ENCODE measurements at places on chromosomes 4 and X. TPM values are rescaled to one million over a fixed set of nuclear protein-coding genes. Genes with fewer than 3 reads are reported as not detected.

DNA sequence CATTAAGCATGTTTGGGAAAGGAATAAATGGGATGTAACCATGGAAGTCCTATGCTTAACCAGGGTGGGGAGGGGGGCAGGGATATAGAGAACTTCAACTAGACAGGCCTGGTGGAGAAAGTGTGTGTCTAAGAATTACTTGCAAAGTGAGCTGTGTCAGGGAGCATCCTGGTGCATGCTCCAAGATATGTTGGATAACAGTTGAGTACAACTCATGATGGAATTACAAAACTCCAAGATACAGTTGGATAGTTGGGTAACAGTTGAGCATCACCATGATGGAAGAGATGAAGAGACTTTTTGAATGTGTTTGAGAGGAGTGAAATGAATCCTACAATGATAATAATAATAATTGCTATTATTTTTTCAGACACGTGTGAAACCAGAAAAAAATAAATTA, 26.1 kb upstream of the ACSL1 start:
- no peaks in the 10 kb centered on the region for H3K4me1 ChIP-seq
- 0 out of 2 replicates have a peak, but pooled peaks cover 10% of the 10 kb centered on the region for H3K27me3 ChIP-seq
- no peaks in the 10 kb centered on the region for H3K36me3 ChIP-seq

GRCh38 chr4:3210467-3210866, 38.5 kb upstream of the MSANTD1 start:
- H3K36me3 ChIP-seq: peaks cover 37% of the 10 kb centered on the region
- H3K4me1 ChIP-seq: no peaks in the 10 kb centered on the region
- no peaks in the 10 kb centered on the region for H3K27me3 ChIP-seq

DNA sequence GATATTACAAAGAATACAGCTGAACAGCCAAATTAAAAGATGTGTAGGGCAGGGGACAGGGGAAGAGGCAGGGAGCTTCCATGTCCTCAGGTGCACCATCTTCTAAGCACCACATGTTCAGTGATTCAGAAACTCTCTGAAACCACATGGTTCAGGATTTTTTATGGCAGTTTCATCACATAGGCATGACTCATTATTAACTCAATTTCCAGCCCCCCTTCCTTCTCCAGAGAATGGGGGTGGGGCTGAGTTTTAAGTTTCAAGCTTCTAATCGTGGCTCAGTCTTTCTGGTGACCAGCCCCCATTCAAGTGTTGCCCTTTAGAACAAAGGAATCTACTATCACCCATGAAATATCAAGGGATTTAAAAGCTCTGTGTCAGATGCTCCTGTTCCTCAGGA, 317.8 kb upstream of the GALNT7 start:
- H3K4me1 ChIP-seq: no peaks in the 10 kb centered on the region
- no peak overlapping the region for H3K4me3 ChIP-seq
- peak; percentile 10 for DNase-seq
- no peak overlapping the region for H3K27ac ChIP-seq
- H3K36me3 ChIP-seq: no peaks in the 10 kb centered on the region

DNA sequence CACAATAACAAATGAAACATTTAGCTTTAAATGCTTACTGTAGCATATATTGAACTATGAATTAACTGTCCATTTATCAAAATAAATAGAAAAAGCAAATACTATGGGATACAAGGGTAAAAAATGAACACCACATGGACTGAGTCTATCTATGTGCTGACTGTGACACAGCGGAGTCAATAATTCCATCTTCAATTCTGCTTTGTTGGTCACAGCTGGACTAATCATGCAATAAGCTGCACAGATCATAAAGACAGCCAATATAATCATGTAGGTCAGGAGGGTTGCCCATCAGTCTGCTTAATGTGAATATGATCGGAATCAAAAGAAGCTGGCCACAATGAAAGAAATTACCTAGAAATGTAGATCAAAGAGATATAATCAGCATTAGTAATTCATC, 95.7 kb upstream of the FAM47A start:
- H3K27ac ChIP-seq: no peak overlapping the region
- no peak overlapping the region for H3K4me3 ChIP-seq

DNA sequence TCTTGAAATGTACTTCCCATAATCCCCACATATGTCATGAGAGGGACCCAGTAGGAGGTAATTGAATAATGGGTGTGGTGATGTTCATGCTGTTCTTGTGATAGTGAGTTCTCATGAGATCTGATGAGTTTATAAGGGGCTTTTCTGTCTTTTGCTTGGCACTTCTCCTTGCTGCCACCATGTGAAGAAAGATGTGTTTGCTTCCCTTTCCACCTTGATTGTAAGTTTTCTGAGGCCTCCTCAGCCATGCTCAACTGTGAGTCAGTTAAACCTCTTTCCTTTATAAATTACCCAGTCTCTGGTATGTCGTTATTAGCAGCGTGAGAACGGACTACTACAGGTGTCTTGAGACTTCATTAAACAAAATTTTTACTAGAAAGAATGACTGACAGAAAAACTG, 323.2 kb downstream of the BMPR1B start:
- H3K27me3 ChIP-seq: no peaks in the 10 kb centered on the region
- DNase-seq: no peak
- H3K4me3 ChIP-seq: no peak overlapping the region
- H3K27ac ChIP-seq: no peak overlapping the region
- no peaks in the 10 kb centered on the region for H3K36me3 ChIP-seq
- no peaks in the 10 kb centered on the region for H3K4me1 ChIP-seq

GRCh38 chr4:189032606-189033338, 893.5 kb downstream of the TRIML1 start:
- no peak overlapping the region for H3K27ac ChIP-seq
- DNase-seq: no peak
- H3K4me3 ChIP-seq: no peak overlapping the region

Gene SORBS2
- total RNA-seq: 0.34 TPM

Gene SYP
- total RNA-seq: 1.2 TPM
